Activated effector memory CD4-positive, alpha-beta T cell treated with Interleukin-2 at 50 U/mL for 16 hours (primary cell): ENCODE measurements at places on chromosomes 5 and 9.

DNA sequence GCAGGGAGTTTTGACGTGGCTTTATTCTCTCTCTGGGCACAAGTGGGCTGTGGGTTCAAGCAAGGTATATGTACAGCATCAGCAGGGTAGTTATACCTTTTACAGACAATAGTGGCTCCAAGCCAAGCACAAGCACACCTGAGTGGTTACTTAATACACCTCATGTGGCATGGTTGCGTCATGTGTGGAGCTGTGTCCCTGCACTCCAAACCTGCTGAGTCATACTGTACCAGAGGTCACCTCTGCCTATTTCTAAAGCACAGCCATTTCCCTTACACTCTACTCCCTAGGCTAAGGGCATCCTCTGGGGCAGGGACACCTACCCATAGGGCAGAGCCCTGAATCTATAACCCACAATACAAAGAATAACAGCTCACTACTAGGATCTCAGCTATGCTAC lies 147.3 kb downstream of the OSTF1 start:
- no peak for DNase-seq

GRCh38 chr5:118791926-118792734 lies 196.2 kb downstream of the DTWD2 start:
- no peak for DNase-seq

- DNase-seq, result no peak
Observed at GRCh38 chr9:34079181-34079580, 30.5 kb upstream of the UBAP2 start.

GRCh38 chr5:171762021-171762608 lies 23.5 kb upstream of the SMIM23 start:
- DNase-seq, result no peak
